Esophagus muscularis mucosa (tissue), 4 donors: ENCODE measurements at places on chromosomes 2 and 18. TPM values are rescaled to one million over a fixed set of nuclear protein-coding genes. Genes with fewer than 3 reads are reported as not detected.

- no peak for DNase-seq
Measured at GRCh38 chr2:64212346-64212745, 68.1 kb upstream of the PELI1 start.

DNA sequence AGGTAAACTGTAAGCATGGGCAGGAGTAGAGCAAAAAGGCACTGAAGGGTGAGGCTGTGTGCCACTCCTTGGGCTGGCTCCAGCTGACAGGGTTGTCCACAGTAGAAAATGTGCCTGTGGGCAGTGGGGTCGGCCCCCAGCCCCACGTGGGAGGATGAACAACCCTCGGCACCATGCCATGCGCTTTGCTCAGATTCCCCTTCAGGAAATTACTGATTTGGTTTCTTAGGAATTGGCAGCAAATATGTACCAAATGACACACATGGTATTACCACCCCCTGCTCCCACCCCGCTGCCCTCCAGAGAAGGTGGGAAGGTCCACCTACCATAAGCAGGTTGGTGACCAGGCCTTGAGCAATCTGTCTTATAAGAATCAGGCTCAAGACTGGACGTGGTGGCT is 13.6 kb downstream of the ADCY3 start:
- DNase-seq = no peak

DNA sequence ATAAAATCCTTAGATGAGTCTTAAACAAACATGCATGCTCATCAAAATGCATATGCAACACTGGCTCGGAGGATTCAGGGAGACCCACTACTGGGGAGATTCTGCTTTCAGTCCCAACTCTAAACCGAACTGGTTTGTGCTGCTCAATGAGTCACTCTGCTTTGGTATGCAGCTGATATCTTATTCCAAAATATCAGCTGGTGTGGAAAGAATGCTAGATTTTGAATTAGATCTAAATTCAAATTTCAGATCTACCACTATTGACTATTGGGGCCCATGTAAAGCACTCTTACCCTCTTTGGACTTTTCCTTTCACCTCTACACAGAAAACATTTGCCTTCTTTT is 39.2 kb upstream of the TTN start:
- no peak for DNase-seq

Gene C2orf15
- total RNA-seq = 0.39 TPM

Gene CROCC2
- not detected for total RNA-seq

DNA sequence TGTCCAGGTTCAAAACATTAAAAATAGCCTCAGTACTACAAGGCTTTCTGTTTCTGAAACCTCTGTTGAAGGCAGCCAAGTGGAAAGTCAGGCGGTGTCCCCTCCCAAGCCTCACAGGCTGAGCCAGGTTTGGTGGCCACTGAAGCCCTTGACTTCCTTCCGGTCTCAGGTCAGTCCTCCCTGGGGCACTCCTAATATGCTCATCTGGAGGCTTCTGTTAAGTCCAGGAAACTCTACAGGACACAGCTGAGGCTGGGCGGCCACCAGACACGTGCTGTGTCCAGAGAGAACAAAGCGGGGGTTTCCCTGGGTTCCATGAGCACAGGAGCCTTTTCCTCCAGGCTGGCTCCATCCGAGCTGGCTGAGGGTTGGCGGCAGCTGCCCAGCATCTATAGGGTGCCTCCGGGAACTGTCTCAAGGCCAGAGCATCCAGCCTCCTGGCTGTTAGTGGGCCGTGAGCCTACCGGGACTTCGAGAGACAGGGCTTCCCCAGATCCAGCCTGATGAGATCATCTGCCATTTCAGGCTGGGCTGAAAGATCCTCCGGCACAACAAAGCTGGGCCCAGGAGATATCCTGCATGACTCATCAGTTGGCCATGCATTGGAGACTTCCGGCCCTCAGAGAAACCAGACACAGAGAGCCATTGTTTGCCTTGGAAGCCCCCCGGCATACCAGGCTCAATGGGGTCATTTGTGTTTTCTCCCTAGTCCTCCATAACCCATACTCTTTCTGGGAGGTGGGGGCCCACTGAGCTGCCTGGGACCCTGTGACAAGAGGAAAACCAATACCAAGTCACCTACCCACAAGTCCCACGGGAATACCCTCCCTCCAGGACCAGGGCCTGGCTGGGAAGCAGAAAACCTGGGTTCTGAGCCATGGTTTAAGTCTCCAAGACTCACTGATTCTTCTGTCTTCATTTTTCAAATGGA is 71.7 kb downstream of the HS1BP3 start:
- peak; percentile 96 for DNase-seq

Gene C2orf78
- not detected for total RNA-seq
